ENCODE measurements at places on chromosomes 11 and 22.
A peak's percentile ranks its signal among the peaks of the same experiment; 100 is the strongest.

GRCh38 chr22:30040499-30041260 is 39.6 kb upstream of the HORMAD2 start:
- H3K36me3 ChIP-seq: no peaks in the 10 kb centered on the region
- H3K27me3 ChIP-seq: no peaks in the 10 kb centered on the region
- H3K4me1 ChIP-seq: no peaks in the 10 kb centered on the region
- no peak for DNase-seq
- H3K4me3 ChIP-seq: no peak overlapping the region

DNA sequence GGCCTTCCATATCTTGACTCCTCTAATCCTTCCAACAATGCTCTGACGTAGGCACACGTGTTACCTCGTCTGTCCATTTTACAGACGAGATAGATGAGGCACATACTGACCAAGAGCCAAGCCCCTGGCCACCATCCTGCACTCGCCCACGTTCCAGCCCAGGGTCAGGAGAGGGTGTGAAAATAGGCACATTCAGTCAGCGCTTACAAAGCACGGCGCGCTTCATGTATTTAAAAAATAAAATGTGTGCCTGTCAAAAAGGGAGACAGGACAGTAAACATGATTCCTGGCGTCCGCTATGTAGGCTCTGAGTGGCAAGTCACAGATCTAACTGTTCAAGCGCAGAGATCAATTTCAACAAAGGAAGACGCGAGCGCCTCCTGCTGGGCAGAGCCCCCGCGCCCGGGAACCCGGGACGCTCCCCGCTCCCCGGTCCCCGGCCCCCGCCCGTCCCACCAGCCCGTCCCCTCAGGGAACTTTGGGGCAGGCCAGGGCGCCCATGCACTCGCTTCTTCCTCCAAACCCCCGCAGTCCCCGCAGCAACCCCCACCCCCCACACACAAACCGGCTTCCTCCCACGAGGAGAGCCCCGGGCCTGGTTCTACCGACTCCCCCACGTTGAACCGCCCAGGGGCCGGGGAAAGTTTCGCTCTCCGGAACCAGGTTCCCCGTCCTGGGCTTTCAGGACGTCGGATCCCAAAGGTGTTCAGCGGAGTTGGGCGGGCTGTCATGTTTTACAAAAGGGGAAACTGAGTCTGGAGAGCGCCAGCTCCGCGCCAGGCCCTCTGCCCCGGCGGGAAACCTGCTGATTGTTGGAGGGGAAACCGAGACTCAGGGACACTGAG is 10.4 kb upstream of the C1QTNF6 start:
- H3K27me3 ChIP-seq: no peaks in the 10 kb centered on the region
- peak overlapping the region; percentile 80 for H3K4me3 ChIP-seq
- peaks cover 42% of the 10 kb centered on the region for H3K4me1 ChIP-seq
- peak; percentile 91 for DNase-seq
- H3K36me3 ChIP-seq: no peaks in the 10 kb centered on the region
- peak overlapping the region; percentile 91 for H3K27ac ChIP-seq

- no peak overlapping the region for H3K27ac ChIP-seq
- H3K4me3 ChIP-seq: no peak overlapping the region
- H3K27me3 ChIP-seq: no peaks in the 10 kb centered on the region
- no peak for DNase-seq
- H3K4me1 ChIP-seq: peaks cover 15% of the 10 kb centered on the region
Measured at GRCh38 chr11:45042560-45042959, 91.9 kb upstream of the TP53I11 start.

DNA sequence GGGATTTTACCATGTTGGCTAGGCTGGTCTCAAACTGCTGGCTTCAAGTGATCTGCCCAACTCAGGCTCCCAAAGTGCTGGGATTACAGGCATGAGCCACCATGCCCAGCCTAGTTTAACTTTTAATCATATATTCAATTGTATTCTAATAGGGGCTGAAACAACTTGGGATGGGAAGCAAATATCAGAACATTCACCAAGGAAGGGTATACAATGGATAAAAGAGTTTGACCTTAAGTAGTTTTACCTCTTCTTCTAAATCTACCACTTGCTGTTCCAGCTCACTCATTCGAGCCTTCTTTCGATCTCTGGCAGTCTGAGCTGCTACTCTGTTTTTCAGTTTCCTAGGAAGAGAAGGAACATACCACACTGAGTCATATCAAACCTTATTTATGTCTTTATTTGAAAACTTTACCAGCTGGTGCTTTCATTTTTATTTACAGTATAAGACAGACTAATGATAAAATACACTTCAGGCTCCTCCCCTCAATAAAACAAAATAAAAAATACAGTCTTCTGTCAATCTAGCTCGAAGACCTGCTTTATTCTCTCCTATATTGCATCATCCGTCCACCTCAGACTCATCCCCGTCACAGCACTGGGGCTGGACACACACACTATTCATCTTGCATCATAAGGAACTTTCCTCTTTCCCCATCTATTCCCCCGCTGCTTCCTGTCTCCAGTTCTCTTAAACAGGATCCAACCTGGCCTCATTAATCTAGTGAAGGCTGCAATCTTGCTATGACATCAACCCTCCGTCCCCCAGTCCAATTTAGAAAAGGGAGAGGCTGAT is 1.4 kb downstream of the XBP1 start:
- peak overlapping the region; percentile 92 for H3K27ac ChIP-seq
- peaks cover 45% of the 10 kb centered on the region for H3K4me1 ChIP-seq
- DNase-seq: peak; percentile 51
- peaks cover 40% of the 10 kb centered on the region for H3K36me3 ChIP-seq

DNA sequence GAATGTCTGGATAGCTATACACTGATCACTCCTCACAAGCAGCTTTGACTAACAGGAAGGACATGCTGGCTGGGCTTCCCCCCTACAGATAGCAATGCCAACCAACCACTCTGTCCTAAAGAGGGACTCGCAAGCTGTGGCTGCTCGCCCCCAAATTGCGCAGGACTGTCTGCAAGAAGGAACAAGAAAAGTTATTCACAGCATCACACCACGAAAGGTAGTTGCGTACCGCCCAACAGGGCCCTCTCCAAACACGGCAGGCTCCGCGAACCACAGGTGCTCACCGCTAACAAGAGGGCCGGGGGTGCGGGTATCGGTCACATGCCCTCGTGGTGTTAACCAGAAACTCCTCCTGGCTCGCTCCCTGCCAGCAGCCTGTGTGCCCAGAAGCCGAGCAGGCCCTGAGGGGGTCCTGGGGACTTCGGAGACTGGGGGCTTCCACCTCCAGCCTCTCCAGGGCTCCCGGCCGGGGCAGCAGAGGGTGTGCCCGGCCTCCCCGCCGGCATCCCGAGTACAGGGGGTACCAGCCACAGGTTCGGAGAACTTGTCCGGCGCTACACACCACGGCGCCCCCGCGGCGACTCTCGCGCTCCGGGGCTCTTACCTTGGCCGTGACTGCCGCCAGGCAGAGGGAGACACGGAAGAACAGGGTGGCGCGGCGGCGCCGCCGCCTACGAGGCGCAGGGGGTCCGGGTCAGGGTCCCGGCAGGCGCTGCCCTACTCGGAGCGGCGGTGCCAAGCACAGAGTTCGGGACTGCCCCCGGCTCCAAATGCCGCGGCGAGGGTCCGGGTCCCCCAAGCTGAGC is 682 bp downstream of the LARGE1 start:
- peaks cover 18% of the 10 kb centered on the region for H3K27me3 ChIP-seq
- DNase-seq: no peak
- H3K4me3 ChIP-seq: peak overlapping the region; percentile 35
- no peak overlapping the region for H3K27ac ChIP-seq

GRCh38 chr11:128660947-128661346 is 32.9 kb upstream of the FLI1 start:
- no peak overlapping the region for H3K27ac ChIP-seq
- no peak for DNase-seq
- H3K4me1 ChIP-seq: no peaks in the 10 kb centered on the region

GRCh38 chr22:39259666-39260065 is 14.9 kb upstream of the PDGFB start:
- H3K4me3 ChIP-seq: no peak overlapping the region
- H3K36me3 ChIP-seq: no peaks in the 10 kb centered on the region
- H3K27ac ChIP-seq: no peak overlapping the region
- H3K4me1 ChIP-seq: peaks cover 12% of the 10 kb centered on the region

DNA sequence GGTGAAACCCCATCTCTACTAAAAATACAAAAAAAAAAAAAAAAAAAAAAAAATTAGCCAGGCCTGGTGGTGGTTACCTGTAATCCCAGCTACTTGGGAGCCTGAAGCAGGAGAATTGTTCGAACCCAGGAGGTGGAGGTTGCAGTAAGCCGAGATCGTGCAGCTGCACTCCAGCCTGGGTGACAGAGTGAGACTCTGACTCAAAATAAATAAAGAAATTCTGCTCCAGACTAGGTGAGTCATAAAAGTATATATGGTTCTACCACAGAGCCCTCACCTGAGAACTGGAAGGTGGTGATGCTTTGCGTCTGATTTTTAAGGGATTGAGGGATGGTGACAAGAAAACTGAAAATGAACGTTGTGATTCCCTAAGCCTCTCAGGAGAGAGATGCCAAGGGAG is 58.4 kb downstream of the NTM start:
- no peak overlapping the region for H3K27ac ChIP-seq
- H3K36me3 ChIP-seq: no peaks in the 10 kb centered on the region
- no peaks in the 10 kb centered on the region for H3K4me1 ChIP-seq
- no peak for DNase-seq
- no peaks in the 10 kb centered on the region for H3K27me3 ChIP-seq

GRCh38 chr11:12005476-12005875 is 3.0 kb downstream of the DKK3 start:
- peaks cover 34% of the 10 kb centered on the region for H3K27me3 ChIP-seq
- H3K4me3 ChIP-seq: no peak overlapping the region
- peaks cover 14% of the 10 kb centered on the region for H3K4me1 ChIP-seq

DNA sequence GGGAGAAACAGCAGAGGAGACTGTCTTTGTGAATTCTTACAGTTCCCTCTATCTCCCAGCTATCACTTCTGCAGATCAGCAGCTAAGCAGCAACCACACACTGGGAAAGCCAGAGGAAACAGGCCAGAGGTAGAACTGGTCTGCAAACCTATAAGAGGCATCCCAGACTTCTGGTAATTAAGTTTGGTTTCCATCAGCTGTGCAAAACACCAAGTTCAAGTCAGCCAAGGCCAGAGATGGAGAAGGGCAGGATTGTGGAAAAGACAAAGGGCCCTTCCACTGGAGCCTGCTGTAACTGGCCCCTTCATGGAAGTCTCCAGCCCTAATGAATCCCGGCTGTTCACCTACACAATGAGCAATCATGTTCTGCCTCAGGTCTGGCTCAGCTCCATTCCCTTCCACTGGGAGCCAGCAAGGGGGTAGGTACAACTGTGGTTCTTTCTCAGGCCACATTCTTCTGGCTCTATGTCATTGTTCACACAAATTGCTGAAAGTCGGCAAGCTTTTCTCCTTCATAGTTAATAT is 4.6 kb upstream of the PAMR1 start:
- peaks cover 3% of the 10 kb centered on the region for H3K27me3 ChIP-seq
- H3K36me3 ChIP-seq: no peaks in the 10 kb centered on the region
- no peaks in the 10 kb centered on the region for H3K4me1 ChIP-seq
- H3K4me3 ChIP-seq: no peak overlapping the region
- H3K27ac ChIP-seq: no peak overlapping the region
- no peak for DNase-seq

GRCh38 chr11:70064008-70064725 is 13.9 kb upstream of the ANO1 start:
- no peaks in the 10 kb centered on the region for H3K27me3 ChIP-seq
- H3K36me3 ChIP-seq: no peaks in the 10 kb centered on the region
- no peak for DNase-seq
- no peaks in the 10 kb centered on the region for H3K4me1 ChIP-seq
- H3K27ac ChIP-seq: no peak overlapping the region

GRCh38 chr22:28925916-28926315 is 42.5 kb downstream of the ZNRF3 start:
- H3K4me1 ChIP-seq: no peaks in the 10 kb centered on the region
- H3K4me3 ChIP-seq: no peak overlapping the region
- DNase-seq: no peak
- no peak overlapping the region for H3K27ac ChIP-seq
- H3K36me3 ChIP-seq: no peaks in the 10 kb centered on the region

- DNase-seq: no peak
- H3K36me3 ChIP-seq: no peaks in the 10 kb centered on the region
- H3K27me3 ChIP-seq: no peaks in the 10 kb centered on the region
- H3K4me3 ChIP-seq: no peak overlapping the region
- no peaks in the 10 kb centered on the region for H3K4me1 ChIP-seq
Measured at GRCh38 chr22:43446916-43447315, 35.1 kb downstream of the MPPED1 start.

GRCh38 chr11:65872586-65873317 is at the start of gene EFEMP2:
TSS of gene EFEMP2 (minus strand) at chr11:65872800. CDS start at chr11:65872354, 446 bp downstream.
- no peaks in the 10 kb centered on the region for H3K36me3 ChIP-seq
- peak within 1 kb of the TSS; percentile 93 for H3K27ac ChIP-seq
- peaks cover 45% of the 10 kb centered on the region for H3K4me1 ChIP-seq

DNA sequence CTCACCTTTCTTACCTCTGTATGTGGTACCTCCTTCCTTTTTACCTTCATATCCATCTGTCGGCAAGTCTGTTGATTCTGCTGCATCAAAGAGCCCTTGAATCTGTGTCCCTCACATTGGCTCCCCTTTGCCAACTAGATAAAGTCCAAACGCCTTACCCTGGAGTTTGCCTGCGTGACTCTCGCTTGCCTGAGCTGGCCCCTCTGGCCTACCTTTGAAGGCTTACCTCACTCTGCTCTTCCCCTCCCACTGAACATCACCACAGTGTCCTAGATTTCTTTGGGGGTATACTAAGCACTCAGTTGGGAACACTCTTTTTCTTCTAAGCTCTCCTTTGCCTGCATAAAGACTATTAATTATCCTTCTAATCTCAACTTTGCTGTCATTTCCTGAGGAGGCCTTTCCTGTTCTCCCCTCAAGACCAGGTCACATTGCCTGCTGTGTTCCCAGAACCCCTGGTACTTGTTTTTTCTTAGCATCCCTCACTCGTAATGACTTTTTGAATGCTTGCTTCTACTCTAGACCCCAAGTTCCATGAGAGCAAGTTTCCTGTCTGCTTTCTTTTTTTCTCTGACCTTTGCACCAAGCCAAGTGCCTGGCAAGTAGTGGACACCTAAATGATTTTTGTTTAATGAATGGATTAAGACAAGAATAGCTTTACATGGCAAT is 67.8 kb upstream of the ADORA2A start:
- peaks cover 38% of the 10 kb centered on the region for H3K36me3 ChIP-seq
- no peaks in the 10 kb centered on the region for H3K4me1 ChIP-seq
- no peak overlapping the region for H3K4me3 ChIP-seq

DNA sequence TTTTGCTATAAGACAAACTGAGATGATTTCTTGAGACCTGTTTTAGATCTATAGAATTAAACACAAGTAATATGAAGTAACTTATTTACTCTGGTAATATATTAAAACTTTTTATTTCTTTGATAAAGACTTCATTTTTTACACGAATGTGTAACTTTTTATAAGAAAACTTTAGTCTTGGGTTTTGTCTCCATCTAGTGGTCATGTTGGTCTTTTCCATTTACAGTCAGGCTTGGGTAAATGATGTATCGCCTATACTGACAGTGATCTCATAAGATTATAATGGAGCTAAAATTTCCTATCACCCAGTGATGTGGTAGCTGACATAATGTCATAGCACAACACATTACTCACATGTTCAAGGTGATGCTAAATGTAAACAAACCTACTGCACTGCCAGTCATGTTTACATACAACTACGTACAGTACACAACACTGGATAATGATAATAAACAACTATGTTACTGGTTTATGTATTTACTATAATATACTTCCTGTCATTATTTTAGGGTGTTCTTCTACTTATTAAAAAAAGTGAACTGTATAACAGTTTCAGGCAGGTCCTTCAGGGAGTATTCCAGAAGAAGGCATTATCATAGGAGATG is 7.5 kb upstream of the C11orf97 start:
- H3K4me1 ChIP-seq: no peaks in the 10 kb centered on the region
- DNase-seq: no peak
- H3K27ac ChIP-seq: no peak overlapping the region
- H3K27me3 ChIP-seq: no peaks in the 10 kb centered on the region
